ENCODE measurements at places on chromosomes 11 and 22.
A peak's percentile ranks its signal among the peaks of the same experiment; 100 is the strongest.

GRCh38 chr22:19503869-19504268 is 20.3 kb downstream of the CLDN5 start:
- no peak for DNase-seq

GRCh38 chr11:37558619-37559210 is 960.7 kb upstream of the RAG2 start:
- DNase-seq: no peak

DNA sequence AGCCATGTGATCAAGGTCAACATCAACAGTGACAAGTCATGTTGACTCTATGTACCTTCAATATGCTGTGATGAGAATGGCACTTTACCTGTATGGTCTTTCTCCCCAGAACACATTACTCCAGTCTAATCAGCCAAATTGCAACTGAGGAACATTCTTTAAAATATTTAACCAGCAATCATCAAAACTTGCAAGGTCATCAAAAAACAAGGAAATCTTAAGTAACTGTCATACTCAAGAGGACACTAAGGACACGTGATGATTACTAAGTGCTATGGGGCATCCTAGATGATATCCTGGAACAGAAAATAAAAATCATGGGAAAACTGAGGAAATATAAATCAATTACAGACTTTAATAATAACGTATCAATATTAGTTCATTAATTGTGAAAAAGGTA is 118.9 kb downstream of the EFCAB6 start:
- DNase-seq: no peak

- no peak for DNase-seq
These were observed 6.6 kb upstream of the ARAP1 start for GRCh38 chr11:72758690-72759389.

DNA sequence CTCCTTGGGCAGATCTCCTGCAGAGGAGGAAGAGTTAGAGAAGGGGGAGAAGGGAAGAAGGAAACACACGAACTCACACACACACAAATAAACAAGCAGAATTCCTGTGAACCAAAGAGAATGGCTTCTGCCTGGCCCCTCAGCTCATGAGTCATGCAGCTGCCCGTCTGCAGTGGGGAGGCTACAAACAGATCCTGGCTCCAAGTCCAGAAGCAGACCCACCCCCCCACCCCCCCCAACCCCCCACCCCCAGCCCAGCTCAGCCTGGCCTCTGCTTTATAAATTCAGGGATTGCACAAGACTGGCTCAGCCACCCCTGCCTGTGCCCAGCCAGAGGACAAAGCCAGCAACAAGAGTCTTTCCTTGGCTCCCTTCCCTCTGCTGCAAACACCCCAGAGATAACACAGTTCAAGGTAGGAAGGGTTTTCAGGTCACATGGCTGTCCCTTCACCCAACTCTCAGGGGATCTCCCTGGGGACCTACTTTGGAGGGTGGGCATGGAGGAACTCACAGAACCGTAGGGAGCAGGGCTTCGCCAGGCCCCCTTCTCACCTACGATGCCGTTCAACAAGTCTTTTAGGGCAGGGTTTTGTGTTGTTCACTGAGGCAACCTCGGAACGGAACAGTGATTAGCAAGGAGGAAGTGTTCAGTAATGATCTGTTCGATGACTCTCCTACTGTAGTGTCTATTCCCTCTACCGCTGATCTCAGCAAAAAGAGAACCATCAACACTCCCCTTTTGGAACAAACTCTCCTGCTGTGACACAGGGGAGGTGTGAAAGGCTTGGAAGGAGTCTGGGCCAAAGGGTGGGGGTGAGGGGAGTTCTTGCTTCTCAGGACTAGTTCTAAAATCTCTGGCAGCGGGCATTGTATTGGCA is 35.5 kb downstream of the RPL27A start:
- DNase-seq: no peak

DNA sequence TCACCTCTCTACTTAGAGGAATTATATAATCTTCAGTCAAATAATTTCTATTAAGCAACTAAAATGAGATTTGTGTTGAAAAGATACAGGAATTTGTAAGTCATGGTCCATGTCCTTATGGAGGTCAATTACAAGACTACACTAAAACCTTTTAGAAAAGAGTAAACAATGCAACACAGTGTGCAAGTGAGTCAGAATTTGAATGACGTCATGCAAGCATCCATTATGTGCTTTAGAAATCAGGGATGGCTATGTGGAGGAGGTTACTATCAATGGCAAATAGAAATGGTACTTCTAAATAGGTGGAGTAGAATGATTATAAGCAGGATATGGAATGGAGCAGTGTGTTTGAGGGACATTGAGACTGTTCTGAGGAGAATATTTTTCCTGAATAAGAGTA is 16.6 kb downstream of the OR10D3 start:
- DNase-seq: no peak

DNA sequence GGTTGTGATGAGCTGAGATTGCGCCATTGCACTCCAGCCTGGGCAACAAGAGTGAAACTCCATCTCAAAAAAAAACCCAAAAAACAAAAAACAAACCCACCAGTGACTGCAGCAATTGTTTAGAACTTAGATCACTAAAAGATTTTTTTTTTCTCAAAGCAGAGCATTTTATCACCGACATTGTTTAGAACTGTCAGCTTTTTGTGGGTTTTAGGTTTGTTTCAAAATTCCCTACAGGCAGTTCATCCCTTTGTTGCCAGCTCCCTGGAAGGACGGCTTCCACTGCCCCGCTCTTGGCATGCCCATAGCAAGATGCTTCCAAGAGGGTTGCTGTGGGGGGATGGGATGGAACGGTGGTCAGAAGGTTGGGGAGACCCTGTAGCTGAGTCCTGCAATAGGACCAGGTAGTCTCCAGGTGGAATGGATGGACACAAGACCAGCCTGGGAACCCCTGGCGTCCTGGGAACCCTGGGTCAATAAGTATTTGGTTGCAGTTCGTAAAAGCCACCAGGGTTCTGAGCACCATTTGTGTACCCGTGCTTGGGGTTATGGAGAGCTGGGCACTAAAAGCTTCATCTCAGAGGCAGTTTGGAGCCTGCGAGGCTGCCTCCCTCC is 46.7 kb downstream of the TSPAN18 start:
- peak; percentile 13 for DNase-seq

DNA sequence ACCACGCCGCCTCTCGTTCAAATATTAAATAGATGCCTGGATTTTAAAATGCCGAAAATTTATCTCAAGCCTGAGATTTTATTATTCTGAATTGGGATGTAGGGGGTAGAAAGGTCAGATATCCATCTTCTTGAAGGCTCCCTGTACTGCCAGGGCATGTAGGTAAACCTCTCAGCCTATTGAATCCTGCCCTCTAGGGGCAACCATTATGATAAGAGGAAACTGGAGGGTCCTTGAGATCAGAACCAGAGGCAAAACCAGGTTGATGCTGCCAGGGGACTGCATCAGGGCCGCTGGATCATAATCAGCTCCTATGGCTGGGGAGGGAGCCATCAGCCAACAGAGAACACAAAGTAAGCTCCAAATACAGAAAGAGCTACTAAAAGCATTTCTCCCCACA is 92.4 kb downstream of the KCNC1 start:
- no peak for DNase-seq

DNA sequence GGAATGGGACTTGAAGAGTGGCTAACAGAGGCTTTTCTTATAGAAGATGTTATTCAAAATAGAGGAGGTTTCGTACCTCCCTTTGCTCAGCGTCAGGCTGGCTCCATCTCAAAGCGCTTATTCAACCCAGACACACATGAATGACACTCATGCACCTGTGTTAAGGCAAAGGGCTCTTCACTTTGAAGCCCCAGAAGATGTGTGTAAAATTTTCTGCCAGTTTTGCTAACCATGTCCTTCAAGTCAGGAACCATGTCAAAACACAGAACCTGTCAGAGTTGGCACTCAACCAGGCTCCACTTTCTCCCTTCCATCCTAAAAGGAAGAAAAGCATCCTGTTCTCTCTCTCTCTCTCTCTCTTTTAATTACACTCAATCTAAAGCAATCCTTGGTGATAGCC is 352.8 kb upstream of the NARS2 start:
- no peak for DNase-seq

GRCh38 chr11:126214841-126215240 is 3.3 kb downstream of the FAM118B start:
- no peak for DNase-seq

DNA sequence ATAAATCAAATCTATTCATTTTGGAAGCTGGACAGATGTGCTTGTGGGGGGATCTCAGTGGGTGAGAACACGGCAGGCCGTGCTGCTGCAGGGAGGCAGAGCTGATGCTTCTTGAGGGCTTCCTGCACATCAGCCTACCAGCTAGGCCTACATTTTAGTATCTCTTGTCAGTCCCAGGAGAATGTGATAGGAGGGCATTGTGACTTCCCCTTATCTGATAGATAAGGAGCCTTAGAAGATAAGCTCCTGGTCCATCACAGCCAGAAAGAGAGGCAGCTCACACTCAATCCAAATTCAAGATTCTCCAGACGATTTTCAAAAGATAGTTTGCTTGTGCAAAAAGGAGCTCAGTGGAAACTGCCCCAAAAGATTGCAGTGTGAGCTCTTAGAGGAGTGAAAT is 89.0 kb downstream of the SHANK2 start:
- DNase-seq: no peak

DNA sequence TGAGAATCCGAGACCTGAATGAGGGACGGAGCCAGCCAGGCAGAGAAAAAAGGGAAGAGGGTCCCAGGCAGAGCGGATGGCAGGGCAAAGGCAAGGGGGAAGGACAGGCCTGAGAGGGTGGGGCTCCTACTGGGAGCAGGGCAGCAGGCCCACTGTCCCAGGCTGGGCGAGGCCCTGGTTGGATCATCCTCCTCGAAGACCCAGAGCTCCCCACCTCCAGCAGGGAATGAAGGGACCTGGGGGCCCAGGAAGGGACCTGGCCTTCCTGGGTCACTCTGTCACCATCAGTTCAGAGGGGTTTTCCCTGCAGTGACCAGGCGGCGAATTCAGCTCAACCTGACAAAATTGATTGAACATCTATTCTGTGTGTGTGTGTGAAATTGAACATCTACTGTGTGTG is 4.0 kb downstream of the CD5 start:
- no peak for DNase-seq

DNA sequence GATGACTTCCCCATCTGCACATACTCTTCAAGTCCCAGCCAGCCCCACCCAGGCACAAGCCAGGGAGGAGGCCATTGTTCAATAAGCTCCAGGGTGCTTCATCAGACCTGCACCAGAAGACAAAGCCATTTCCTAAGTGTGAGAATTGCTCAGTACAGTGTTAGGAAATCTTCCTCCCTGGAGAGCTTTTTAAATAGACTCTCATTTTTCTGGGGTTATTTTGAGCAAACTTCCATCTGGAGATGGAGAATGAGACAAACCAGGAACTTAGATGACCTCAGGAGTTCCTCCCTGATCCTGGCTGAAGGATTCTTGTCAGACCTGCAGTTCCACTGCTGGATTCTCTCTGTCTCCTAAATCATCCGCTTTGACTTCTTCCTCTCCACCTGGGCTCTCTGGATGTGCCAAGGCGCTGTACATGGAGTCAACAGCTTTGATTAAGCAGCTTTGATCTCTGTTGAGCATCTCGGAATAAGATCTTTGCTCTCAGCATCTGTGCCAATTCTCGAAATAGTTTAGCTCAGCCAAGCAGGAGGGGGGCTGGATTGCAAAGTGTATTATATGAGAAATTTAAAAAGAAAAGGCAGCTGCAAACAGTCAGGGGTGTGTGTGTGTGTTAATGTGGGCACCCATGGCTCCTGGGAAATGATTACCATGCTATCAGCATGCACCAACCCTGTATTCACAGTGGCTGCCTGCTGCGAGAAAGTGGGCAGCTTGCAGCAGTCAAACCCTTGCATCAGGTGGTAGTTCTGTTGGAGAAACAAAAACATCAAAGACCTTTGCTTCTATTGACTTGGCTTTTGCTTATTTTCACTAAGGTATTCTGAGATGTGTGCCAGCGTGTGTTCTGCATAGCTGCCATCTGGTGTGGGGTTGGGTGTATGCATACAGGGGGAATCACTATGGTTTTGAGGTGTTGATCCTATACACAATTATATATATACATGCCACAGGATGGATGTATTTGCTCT is 70.2 kb upstream of the NAV2 start:
- no peak for DNase-seq
